D341Med (cell line): ENCODE measurements at places on chromosomes 5 and 9.
A peak's percentile ranks its signal among the peaks of the same experiment; 100 is the strongest.

- no peak for DNase-seq
Observed at GRCh38 chr5:163661360-163661759, 155.9 kb downstream of the MAT2B start.

DNA sequence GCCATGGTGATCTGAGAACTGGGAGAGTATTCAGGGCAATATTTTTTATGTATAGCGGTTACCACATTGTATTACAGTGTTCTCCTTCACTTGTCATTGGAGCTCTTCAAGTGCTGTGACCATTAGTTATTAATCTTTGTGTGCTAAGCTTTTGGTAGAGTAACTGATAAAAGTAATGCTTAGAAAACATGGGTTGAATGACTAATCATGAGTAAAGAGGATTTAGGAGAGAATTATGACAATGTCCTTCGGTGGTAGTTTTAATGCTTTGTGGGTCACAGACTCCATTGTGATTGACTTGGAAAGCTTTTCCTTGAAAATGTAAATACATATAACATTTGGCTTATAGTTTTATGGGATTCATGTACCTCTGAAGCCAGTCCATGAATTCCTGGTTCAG is 21.4 kb downstream of the TGFBR1 start:
- DNase-seq = no peak

- no peak for DNase-seq
Observed at GRCh38 chr9:77498891-77499290, 149.2 kb downstream of the GNA14 start.

- DNase-seq = no peak
Observed at GRCh38 chr9:16197578-16198370, 644.9 kb downstream of the CCDC171 start.

GRCh38 chr9:18756712-18757125 is 276.3 kb downstream of the SAXO1 start:
- DNase-seq = no peak

DNA sequence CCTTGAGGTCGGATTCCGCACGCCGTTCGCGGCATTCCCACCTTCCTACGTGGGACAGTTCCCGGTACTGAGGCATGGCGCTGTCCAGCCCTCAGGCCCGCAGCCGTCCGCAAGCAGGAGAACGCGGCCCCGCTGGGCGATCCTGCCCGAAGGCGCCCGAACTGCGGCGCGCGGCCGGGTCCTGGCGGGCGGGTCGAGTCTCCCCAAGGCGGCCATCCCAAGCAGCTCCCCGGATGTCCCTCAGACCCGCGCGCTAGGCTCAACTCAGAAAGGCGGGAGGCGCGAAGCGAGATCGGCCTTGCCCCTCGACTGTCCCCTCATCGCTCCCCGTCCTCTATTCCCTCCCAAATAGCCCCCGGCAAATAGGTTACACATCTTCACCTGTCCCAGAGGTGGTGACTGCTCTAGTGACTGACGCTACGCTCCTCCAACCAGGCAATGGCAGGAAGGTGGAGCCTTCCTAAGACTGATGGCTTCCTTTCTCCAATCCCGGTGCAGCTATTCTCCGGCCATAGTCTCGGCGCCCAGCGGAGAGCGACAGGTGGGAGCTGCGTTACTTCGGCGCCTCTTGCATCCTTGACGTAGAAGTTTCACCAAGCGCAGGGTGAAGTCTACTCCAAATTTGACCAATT is 787 bp upstream of the ANKHD1 start:
- peak; percentile 86 for DNase-seq

DNA sequence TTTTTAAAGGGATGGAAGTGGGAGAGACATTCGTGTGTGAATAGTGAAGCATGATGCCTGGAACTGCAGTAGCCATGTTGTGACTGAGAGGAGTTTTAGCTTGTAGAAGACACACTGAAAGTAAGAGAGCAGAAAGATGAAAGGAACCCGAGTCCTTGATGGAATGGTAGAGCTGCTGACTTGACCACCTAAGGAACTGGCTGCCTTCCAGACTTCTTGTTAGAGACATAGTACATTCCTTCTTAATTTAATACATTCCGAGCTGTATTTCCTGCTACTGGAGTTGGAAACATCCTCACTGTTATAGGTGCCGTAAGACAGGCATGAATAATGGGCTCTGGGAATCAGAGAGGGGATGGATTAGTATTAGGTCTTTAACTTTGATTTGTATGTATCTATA is 7.4 kb downstream of the CER1 start:
- no peak for DNase-seq

DNA sequence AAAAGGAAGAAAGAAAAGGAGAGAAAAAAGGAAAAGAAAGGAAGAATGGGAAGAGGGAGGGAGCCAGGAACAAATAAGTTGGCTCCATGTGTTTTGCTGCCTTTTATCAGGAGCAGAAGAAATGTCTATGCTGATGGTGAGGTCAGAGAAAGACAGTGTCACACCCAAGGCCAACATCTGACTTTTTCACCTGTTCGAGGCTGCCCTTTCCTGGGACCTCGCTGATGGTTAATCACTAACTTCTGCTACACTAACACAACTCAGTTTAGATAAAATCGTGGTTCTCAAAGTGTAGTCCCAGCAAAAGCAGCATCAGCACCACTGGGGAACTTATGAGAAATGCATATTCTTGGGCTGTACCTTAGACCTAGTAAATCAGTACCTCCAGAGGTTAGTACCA is 88.2 kb upstream of the FER start:
- DNase-seq = no peak
